Fibroblast of skin of right quadriceps (primary cell): ENCODE measurements at places on chromosomes 5 and 9.
A peak's percentile ranks its signal among the peaks of the same experiment; 100 is the strongest.

DNA sequence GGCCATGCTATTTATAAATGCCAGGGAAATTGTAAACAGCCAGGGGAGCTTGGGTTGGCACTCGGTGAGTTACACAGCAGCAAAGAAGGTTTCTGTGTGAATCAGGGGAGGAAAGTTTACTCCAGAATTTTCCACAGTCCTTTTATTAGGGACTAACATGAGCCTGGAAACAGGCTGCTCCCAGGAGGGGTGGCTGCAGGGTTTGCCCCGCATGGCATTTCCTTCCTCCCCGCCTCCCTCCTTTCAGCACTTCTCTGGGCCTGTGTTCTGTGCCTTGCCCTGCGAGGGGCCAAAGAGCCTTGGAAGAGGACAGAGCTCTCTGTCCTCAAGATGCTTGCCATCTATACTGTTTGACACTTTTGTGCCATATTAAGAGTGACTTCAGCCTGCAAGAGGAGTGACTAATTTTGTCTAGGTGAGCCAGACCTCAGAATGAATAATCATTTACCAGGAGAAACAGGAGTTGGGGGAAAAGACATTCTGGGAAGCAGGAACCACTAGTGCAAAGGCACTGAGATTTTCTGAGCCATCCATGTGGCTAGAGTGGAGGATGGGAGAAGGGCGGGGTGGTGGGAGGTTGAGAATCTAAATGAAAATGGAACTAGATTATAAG, 1.8 kb downstream of the GSN start:
- DNase-seq: no peak

- DNase-seq: no peak
These were observed 255.4 kb upstream of the MVB12B start for GRCh38 chr9:126071076-126071750.

DNA sequence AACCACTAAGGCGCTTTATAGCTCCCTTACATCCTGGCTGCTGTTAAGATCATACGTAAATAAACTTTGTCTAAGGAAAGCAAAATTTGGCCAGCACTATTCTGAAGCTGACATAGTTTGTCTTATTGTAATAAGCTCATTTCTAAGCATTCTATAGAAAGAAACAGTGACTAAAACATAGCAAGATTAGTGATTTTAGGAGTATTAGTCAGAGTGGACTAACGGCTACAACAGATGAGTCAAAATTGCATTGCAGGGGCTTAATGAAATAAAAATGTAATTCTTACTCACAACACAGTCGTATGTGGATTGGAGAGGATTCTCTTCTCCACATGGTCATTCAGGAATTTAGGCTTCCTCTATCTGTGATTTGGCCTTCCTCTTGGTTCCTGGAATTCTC, 347.6 kb downstream of the GADD45G start:
- DNase-seq: peak; percentile 89

DNA sequence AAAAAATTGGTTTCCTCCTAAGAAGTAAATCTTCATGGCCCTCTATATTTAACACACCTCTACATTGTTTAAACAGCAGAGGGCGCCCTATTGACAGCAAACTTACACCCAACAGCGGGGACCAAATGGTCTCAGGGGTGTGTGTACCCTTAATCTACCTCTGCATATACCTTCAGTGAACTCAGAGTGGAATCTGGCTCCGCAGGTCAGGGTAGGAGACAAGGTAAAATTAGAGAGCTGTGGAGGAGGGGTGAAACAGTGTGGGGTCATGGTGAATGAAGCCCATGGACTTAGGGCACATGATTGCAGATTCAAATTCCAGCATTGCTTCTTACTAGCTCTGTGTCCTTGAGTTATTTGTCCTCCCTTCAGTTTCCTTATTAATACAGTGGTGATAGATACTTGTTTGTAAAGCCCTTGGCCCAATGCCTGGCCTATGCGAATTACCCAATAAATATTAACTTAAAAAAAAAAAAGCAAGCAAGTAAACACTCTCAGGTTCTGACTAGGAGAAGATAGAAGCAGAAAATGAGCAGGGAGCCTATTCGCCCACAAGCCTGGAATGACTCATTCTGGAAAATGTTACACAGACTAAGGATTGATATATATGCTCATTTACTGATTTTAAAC, 122.9 kb downstream of the CAVIN4 start:
- peak; percentile 4 for DNase-seq

DNA sequence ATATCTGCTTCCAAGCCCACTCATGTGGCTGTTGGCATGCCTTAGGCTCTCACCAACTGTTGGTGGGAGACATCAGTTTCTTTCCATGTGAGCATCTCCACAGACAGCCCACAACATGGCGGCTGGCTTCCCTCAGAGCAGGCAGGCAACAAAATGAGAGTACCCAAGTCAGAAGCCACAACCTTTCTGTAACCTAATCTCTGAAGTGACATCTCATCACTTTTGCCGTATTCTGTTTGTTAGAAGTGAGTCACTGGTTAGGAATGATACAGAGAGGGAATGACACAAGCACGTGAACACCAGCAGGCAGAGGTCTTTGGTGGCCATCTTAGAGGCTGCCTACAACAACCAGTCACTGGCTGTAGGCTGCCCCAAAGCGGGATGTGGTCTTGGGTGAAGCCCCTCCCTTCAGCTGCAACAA, 88.6 kb upstream of the RASGRF2 start:
- DNase-seq: peak; percentile 47

DNA sequence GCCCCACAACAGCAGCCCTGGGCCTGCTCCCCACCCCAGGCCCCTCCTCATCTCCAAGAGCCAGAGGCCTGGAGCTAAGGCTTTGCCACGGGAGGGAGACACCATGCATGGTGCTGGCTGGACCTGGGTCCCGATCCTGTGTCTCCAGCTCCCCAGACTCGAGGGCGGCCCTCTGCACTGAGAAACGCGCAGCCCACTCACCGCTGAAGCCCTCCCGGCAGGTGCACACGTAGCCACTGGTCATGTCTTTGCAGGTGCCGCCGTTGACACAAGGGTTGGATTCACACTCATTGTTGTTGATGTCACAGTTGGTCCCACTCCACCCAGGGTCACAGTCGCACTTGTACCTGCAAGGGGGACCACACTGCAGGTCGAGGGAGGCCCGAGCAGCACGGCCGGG, 30.4 kb upstream of the SEC16A start:
- DNase-seq: no peak

GRCh38 chr9:35108461-35108860, 5.5 kb upstream of the STOML2 start:
- no peak for DNase-seq

DNA sequence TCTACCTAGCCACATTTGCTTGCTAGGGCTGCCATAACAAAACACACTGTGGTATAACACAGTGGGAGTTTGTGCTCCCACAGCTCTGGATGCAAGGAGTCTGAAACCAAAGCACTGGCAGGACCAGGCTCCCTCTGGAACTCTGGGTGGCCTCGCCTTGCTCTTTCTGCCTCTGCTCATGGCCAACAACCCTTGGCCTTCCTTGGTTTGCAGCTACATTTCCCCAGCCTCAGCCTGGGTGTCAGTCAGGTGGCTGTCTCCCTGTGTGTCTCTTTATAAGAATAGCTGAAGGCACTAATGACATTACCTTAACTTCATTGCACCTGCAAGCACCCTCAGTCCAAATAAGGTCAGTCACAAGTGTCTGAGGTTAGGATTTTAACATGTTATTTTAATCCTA, 101.0 kb upstream of the IRX2 start:
- no peak for DNase-seq

- DNase-seq: peak; percentile 86
These were observed 722 bp downstream of the SLC22A4 start for GRCh38 chr5:132294728-132295504.

DNA sequence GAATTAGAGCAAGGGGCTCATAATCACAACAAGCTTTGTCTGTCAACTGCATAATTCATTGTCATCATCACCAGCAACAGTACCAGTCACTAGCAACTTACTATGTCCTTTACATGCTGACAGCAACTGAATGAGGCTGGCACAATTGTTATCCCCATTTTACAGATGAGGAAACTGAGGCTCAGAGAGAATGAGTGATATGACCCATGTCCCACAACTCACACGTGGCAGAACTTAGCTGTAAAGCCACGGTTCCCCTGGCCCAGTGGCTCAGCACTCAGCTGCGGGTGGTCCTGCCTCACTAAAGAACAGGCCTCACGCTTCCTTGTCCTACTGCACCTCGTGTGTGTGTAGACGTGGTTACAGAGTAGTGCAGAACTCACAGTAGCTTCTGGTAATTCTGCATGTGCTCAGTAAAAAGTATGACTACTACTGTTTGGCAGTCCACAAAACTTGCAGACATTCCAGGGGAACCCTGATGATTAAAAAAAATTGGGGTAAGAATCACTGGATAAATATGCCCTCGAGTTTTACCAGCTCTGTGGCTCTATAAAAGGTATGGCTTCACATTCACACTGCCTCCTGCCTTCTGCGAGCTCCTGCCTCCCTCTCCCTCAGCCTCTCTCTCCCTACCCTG, 30.2 kb downstream of the AFAP1L1 start:
- peak; percentile 59 for DNase-seq

GRCh38 chr9:92122061-92122460, 6.8 kb upstream of the SPTLC1 start:
- DNase-seq: no peak

DNA sequence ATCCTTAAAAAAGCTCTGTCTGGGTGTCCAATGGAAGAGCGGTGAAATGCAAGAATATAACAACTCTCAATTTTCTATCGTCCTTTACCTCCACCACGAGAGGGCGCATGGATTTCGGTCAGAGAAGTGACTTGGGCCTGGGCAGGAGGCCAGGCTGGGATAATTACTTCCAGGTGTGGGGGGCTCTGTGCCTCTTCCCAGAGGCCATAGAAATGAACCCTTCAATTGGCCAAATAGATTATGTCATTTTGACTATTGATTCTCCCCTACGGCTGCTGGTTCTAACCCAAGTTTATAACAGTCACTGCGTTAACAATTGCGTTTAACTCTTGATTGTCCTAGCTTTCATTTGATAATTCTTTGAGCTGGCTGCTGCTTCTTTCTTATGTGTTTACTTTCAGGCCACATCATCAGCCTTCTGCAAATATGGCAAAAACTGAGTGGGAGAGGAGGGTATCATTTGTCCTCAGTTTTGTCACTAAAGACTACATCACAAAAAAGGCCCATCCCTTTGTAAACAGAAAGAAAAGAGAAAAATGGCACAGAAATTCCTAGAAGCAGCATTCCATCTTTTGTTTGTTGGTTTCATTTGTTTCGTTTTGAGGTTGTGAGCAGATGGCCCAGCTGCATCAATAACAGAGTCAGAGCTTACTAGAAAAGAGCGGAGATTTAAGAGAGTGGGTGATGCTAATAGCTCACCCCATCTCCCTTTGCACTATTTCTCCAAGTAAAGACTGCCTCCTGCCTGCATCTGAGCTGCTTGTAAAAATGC, 45.4 kb upstream of the ZFR start:
- DNase-seq: peak; percentile 91
